Cortex of kidney (tissue), 1 donor: ENCODE measurements at places on chromosomes 5 and 9.

DNA sequence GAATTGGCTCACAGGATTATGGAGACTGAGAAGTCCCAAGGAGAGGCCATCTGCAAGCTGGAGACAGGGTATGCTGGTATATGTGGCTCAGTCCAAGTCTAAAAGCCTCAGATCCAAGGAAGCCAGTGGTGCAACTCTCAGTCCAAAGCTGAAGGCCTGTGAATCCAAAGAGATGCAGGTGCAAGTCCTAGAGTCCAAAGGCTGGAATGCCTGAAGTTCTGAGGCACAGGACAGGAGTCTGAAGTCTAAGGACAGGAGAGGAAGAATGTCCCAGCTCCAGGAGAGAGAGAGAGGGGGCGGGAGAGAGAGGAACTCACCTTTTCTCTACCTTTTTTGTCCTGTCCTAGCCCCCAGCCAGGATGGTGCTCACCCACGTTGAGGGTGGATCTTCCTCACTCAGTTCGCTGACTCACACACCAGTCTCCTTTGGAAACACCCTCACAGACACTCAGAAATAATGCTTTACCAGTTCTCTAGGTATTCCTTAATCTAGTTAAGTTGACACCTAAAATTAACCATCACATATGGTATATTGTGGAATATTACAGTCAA is 49.6 kb downstream of the KCNN2 start:
- no peak for DNase-seq

DNA sequence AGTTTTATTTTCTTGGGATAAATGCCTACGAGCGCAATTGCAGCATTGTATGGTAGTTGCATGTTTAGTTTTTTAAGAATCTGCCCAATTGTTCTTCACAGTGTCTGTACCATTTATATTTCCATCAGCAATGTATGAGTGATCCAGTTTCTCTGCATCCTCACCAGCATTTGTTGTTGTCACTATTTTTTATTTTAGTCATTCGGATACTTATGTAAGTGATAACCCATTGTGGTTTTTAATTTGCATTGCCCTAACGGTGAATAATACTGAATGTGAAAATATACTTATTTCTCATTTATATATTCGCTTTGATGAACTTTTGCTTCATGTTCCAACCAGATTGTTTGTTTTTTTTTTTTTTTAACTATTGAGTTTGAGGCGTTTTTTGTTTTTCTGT is 33.7 kb upstream of the PWWP2A start:
- DNase-seq = no peak

GRCh38 chr9:94839398-94839797 is 112.9 kb downstream of the AOPEP start:
- DNase-seq = no peak

- DNase-seq = no peak
Observed at GRCh38 chr9:110623462-110624025, 44.0 kb upstream of the SVEP1 start.

DNA sequence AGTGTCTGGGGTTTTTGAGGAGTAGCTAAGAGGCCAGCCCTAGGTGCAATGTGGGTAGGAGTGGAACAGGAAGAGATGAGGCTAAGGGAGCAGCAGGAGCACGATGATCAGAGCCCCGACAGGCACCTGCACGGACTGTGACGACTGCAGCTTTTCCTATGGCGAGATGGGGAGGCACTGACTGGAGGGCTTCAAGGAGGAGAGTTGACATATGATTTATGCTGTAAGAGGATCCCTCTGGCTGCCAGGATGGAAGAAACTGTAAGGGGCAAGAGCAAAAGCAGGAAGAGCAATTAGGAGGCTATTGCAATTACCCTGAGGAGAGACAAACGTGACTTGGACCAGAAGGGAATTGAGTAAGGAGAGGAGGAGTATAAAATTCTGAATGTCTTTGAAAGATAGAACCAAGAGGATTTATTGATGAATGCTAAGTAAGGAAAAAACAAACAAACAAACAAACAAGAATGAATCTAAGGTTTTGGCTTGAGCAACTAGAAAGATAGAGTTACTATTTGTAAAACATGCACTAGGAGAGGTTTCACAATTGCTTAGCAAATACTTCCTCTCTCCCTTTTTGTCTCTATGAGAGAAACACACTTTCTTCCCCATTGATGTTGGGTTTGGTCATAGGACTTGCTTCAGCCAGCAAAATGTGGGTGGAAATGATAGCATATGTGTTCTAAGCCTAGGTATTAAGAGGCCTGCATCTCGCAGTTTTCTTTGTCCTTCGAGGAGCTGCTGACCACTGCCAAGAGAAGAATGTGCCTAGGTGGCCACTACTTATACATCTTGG is 32.9 kb downstream of the TRPC7 start:
- DNase-seq = no peak

GRCh38 chr9:133375724-133376654 is at the start of the genes STKLD1 and SURF4:
Gene STKLD1 (plus strand): TSS chr9:133376366. CDS start chr9:133376474, 108 bp downstream.
Gene SURF4 (minus strand): TSS chr9:133376060. CDS start chr9:133375969, 91 bp downstream.
- no peak for DNase-seq

DNA sequence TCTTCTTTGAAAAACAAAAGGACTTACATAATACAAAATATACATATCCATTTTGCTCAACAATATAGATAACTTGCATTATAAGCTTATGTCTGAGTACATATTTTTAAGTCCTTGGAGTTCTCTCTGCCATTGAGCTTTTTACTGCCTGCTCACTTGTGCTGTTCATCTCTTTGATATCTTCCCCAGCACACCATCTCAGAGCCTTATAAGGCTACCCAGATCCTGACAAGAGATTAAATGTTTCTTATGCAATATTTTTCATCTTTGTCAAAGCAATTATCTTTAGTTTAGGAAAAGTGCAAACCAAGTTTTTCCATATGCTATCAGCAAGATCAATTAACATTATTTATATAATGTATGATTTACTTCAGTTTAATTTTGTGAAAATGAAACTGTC is 60.7 kb upstream of the ITGA1 start:
- no peak for DNase-seq

- no peak for DNase-seq
Observed at GRCh38 chr9:6779417-6780241, 21.9 kb downstream of the KDM4C start.

DNA sequence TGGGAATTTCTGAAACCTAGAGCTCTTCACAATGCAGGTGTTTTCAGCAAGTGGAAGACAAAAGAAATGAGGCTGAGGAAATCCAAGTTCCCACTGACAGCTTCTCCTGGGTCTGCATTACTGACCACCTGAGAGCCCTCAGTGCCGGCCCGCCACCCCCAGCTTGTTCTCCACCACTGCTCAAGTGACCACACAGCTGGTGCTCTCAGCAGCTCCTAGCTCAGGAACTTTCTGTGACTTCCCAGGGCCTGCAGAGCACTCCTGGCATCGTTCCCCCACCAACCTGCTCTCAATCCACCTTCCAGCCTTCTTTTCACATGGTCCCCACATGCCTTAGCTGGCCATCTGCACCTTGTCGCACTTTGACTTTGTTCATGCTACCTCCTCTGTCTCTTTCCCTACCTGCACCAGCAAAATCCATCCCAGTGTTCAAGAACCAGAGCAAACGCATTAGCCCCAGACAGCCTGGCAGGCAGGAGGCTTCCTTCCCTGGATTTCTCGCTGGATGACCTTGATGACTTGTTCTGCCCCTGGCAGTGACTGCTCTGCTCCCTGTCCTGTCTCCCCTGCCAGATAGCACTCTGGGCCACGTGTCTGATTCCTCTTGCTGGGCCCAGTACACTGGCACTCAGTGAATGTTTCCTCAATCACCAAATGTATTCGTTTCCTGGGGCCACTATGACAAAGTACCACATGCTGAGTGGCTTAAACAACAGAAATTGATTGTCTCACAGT is 35.1 kb upstream of the NANS start:
- no peak for DNase-seq

GRCh38 chr5:62643556-62644451 is 65.2 kb downstream of the LRRC70 start:
- no peak for DNase-seq

- DNase-seq = no peak
Observed at GRCh38 chr9:3862561-3862960, 336.8 kb upstream of the RFX3 start.

GRCh38 chr9:2991292-2991691 is 147.4 kb upstream of the PUM3 start:
- DNase-seq = no peak

DNA sequence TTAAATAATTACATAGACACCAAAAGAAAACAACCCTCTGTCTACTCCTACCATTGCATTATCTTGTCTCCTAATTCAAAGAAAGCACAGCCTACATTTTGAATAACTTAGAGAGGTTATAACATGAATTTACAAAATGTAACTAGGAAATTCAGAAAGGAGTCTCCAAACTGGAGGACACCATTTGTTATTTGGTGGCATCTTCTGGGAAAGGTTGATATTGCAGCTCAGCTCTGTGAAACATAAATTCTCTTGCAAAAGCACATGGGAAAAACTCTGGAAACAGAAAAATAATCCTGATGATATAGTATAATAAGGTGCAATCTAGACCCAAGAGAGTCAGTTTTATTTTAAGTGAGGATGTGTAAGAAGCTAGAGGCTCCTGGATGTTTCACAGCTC is 215.3 kb downstream of the MLLT3 start:
- no peak for DNase-seq

GRCh38 chr9:124593200-124593599 is 86.0 kb upstream of the NR5A1 start:
- DNase-seq = no peak

DNA sequence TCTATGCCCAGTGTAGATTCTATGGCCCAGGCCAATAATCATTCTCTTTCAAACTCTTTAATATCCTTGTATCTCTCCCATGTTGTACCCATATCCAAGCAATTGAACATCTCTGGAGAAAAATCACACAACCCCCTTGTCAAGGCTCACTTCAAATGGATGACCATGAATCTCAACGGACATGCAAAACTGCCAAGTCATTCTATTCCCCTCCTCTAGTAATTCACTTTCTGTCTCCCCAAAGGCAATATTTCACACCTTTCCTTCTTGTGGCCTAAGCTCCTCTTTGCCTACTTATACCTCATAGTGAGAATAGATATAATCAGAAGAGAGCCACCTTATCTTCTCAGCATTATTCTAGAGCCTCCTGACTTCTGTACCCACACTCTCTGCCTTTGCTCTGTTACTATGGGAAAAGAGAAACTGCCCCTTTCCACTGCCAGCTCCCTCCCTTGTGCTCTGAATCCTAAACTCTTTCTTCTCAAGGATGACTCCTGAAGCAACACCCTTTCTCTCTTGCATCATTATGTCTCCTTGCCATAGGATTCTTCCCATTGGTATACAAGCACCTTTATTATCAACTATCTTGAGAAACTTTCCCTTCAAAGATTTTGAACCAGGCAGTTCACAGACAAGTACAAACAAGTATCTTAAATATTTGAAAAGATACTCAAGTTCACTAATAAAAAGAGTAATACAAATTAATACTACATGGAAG is 66.1 kb downstream of the RPS23 start:
- DNase-seq = no peak

- no peak for DNase-seq
Observed at GRCh38 chr5:150489360-150490295, 18.3 kb upstream of the NDST1 start.

DNA sequence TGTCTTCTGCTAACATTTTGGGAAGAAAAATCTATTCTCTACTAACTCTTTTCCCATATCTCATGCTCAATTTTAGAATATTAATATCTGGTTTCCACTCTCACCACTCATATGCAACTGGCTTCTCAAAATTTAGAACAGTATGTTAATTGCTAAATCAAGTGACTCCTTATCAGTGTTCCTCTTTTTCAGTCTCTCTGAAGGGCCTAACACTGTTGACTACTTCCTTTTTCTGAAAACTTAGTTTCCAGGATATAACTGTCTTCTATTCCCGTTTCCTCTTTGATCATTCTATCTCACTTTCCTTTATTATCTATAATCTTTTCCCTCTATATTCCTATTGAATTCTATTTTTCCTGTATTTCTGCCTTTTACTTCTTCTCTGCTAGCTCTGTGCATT is 1717.2 kb upstream of the C9orf72 start:
- no peak for DNase-seq

DNA sequence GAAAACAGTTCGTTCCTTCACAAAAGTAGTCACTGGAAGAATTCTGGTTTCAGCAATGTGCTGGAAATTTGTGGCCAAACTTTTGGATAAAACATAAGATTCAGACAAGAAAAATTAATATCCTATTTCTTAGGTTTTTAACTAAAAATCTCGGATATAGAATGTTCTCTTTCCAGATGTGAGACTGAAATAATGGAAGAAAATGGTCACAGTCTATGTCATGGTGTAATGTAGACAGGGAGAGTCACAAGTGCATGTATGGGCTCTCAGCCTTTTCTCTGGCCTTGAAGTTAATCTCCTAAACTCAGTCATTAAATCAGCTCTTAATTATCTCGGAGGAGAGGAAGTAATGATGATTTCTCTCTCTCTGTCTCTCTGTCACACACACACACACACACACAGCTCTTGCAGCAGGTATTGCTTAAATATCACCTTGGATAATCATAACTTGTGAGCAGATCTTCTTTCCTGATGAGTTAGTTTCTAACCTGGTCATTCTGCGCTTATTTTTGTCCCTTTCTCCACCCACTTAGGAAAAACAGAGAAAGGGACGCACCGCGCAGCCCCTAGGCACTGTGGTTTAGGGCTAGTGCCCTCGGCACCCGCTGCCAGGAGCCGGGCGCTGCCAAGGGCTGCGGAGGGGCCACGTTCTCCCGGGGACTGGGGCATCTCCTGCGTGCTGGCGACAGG is 672 bp upstream of the ITGA2 start:
- DNase-seq = no peak

DNA sequence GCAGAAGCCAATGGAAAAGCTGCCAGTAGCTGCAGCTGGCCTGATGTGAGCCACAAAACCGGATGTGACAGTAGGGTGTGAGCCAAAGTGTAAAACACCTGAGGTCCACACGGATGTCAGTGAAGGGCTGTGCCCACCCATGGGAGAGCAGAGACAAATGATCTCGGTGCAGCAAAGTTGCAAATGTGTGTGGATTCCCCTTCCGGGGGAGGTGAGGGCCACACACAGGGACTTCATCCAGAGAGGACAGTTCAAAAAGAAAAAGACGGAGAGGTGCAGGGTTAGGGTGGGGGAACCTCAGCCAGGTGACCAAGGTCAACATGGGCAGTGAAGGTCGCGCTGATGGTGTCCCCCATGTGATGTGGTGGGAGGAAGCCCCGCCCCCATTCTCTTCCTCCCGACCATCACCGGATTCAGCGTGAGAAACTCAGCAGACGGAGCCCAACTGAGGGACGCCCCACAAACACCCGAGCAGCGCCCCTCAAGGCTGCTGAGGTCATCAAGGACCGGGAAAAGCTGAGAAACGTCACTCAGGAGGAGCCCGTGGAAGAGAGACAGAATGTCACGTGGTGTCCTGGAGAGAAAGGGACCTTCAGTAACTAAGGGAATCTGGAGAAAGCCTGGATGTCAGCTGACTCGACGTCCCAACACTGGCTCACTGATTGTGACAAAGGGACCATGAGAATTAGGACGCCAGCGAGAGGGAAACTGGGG is 11.4 kb upstream of the PTGDS start:
- no peak for DNase-seq

- no peak for DNase-seq
Observed at GRCh38 chr5:56840597-56840996, 25.2 kb downstream of the MAP3K1 start.
